RWPE2 (cell line): ENCODE measurements at places on chromosomes 5 and 9.

GRCh38 chr9:12194731-12195130 lies 498.5 kb upstream of the TYRP1 start:
- no peak for DNase-seq

GRCh38 chr5:62093976-62094375 lies 212.0 kb upstream of the KIF2A start:
- no peak for DNase-seq

GRCh38 chr5:66511491-66511890 lies 84.7 kb upstream of the MAST4 start:
- no peak for DNase-seq

GRCh38 chr9:94110821-94111252 lies 26.6 kb downstream of the PTPDC1 start:
- DNase-seq, result no peak

GRCh38 chr5:176396330-176396729 lies 7.8 kb downstream of the HIGD2A start:
- no peak for DNase-seq

- DNase-seq, result no peak
These were observed 15.9 kb upstream of the GPX3 start for GRCh38 chr5:151004499-151004898.

GRCh38 chr5:91095786-91096385 lies 287.2 kb downstream of the ARRDC3 start:
- DNase-seq, result no peak

- DNase-seq, result no peak
These were observed 70.0 kb upstream of the GFPT2 start for GRCh38 chr5:180423133-180423532.

DNA sequence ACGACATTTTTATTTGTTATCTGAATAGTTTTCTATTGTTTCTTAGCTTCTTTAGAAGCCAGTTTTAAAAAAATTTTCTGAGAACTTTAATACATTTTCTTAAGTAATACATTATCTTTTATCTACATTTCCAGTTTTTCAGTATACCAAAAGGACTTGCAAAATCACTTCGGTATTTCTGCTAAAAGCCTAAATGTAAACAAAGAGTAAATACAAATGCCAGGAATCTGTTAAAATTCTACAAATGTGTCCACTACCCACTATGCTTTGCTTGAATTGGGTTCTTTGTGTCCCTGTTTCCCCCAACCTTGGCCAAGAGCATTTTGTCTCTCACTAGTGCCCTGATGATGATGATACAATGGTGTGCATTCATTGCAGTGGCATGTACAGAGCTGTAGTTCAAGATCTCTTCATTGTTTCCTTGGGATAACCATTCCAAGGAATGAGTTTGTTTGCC lies 611.2 kb downstream of the NR2F1-AS1 start:
- no peak for DNase-seq

DNA sequence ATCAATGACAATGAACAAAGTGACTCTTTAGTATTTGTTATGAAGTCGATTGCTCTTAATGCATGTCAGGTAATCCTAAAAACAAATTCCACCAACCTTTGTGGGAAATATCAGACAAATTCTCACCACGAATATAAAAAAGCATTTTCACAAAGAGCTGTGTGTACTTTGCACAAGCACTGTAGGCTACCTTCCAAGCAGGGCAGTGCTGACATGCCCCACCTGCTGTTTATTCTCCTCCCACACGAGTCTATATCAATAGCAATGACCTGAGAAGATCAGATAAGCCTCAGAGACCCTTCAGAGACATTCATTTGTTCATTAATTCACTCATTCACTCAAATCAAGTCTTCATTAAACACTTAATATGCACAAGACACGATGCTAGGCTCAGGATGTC lies 469.1 kb downstream of the ZSWIM6 start:
- DNase-seq, result no peak

DNA sequence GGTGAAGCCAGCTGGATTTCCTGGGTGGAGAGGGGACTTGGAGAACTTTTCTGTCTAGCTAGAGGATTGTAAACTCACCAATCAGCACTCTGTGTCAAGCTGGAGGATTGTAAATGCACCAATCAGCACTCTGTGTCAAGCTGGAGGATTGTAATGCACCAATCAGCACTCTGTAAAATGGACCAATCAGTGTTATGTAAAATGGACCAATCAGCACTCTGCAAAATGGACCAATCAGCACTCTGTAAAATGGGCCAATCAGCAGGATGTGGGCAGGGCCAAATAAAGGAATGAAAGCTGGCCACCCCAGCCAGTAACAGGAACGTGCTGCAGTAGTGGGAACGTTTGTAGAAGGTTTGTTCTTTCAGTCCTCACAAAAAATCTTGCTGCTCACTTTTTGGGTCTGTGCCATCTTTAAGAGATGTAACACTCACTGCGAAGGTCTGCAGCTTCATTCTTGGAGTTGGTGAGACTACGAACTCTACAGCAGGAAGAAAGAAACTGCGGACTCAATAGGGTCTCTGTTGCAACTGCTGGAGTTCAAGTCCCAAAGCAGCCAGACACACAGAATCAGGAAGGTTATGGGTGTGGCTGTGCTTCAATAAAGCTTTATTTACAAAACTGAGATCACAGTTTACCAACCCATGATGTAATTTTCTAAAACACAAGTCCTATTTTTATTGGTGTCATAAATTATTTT lies 145.7 kb upstream of the ERCC6L2 start:
- DNase-seq, result no peak

- no peak for DNase-seq
These were observed 216.4 kb downstream of the EPB41L4A start for GRCh38 chr5:112202694-112203093.

DNA sequence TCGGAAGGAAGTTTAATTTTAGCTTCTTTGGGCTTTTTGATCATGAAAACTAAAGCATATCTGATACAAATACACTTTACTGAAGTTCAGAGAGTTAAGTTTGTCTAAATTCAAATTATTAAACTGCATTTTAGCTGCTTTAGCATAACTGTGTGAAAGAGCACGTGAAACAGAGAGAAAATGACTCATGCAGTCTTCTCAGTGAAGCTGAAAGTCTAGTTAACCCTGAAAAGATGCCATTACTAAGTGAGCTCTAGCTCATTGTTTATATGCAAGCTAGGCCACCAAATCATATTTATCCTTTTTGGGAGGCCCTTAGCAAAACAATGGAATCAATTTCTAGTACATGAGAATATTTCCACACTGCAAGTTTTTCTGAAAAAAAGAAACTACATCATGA lies 27.6 kb downstream of the TPD52L3 start:
- DNase-seq, result no peak

DNA sequence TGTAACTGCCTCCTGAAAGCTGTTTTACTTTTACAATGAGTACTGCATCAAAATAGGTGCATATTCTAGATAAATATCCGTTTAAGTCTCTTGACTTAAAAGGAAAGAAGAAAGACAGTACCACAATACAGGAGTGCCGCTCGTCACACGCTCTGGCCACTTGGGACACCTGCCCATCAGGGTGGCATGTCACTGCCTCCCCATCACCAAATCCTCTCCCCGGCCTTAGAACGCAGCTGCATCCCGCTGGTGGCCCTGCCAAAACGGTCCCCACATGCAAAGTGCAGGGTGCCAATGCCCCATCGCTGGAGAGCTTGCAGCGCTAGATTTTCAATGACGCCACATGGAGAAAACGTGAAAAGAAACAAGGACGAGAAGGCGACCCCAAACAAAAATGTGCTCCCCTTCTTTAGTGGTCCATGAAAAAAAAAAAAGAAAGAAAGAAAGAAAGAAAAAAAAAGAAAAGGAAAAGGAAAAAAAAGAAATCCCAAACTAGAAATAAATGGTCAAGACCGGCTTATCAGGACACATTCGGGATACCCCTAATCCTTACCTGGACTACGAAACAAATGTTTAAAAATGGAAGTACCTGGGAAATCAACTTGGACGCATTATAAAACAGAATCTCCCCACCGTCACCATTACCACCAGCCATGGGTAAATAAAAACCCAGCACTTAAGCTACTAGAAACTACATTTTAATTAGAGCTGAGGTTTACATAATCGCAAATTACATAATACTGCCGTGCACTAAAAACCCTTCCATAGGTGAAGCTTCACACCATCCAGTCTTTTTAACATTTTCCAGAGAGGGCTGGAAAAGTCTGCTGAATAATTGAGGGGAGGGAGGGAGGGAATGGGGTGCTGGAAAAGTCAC lies 1.0 kb downstream of the ANKH start:
- DNase-seq, result no peak

GRCh38 chr5:80916676-80917075 lies 43.5 kb upstream of the RASGRF2 start:
- DNase-seq, result no peak

DNA sequence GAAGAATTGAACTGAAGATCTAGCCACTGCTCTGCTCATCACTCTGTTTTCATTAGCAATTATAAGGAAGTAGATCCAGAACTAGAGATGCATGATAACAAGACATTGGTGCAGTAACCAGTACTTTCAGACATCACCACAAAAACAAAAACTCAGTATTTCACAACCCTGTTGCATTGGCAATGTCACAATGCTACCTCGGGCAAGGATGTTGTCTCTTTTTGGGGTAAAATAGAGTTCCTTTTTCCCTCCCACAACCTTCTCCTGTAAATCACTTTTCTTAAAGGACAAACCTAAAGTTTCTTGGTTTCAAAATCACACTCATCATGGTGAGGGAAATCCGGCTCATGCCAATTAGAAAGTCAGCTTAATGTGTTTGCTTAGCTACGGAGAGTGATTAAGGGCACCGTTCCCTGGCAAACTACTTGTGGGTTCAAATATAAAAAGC lies 420.1 kb upstream of the MEF2C start:
- DNase-seq, result no peak

GRCh38 chr9:92655896-92656536 lies 13.9 kb downstream of the IPPK start:
- DNase-seq, result no peak

DNA sequence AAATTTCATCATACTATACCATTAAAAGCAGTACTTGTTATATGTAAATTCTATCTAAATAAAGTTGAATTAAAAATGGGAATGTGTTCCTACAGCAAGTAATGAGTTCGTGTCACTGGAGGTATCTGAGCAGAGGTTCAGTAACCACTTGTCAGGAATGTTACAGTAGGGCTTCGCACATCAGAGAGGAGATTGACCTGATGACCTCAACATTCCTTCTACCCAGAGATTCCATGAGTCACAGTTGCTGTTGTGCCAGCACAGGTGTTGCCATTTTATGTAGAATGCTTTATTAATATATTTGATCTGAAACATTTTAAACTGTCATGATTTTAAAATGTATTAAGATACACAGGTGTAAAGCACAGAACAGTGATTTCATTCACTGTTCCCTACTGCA lies 60.3 kb downstream of the STX17 start:
- no peak for DNase-seq

DNA sequence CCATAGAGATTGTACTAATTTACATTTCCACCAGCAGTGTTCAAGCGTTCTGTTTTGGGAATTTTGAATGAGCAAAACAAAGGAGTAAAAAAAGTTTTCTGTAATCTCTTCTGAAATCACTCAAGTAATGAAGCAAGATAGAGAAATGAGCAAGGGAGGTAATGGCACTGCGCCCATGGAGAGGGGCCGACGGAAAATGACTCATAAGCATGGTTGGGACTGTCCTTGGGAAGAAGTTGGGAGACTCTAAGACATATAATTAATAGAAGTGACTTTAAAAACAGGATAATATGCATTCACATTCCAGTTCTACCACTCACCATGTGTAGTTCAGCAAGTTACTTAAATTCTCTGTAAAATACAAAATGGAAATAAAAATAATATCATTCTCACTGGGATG lies 62.5 kb upstream of the C5orf46 start:
- no peak for DNase-seq

DNA sequence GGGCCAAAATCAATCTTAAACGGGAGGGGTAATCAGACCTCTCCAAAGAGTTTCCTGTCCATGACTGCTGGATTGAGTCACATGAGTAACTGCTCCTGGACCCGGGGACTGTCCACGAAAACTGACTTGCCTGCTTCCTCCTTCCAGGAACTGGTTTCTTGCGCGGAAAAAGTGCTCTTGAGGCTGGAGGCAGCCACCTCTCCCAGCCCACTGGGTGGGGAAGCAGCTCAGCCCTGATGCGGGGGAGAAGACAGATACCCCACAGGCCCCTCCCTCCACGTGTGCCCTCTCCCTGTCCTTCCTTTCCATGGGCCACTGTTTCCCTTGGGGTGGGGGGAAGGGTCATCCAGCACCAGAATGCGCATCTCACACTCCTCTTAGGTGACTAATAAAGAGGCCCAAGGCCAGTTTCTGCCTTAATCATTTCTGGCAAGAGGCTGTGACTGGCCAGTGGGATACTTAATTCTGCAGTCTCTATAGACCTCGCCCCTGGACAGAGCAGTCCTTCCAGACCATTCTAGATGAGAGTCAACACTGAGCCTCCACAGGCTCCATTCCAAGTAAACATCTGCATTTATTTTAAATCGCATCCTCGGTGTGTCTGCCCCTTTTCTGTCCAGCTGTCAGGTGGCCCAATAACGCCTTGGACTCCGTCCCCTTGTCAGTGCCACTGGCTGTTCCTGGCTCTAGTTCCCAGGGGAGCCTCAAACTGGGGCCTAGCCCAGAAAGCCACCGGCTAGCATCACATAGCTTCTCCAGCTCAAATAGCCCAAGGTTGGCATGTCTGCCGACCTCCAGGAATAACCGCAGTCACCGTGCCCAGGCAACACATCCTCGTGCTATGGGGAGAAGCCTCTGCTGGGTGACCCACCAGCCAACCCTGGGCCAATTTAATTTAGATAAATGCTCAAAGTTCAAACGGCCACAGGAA lies 12.0 kb downstream of the REXO4 start:
- no peak for DNase-seq

DNA sequence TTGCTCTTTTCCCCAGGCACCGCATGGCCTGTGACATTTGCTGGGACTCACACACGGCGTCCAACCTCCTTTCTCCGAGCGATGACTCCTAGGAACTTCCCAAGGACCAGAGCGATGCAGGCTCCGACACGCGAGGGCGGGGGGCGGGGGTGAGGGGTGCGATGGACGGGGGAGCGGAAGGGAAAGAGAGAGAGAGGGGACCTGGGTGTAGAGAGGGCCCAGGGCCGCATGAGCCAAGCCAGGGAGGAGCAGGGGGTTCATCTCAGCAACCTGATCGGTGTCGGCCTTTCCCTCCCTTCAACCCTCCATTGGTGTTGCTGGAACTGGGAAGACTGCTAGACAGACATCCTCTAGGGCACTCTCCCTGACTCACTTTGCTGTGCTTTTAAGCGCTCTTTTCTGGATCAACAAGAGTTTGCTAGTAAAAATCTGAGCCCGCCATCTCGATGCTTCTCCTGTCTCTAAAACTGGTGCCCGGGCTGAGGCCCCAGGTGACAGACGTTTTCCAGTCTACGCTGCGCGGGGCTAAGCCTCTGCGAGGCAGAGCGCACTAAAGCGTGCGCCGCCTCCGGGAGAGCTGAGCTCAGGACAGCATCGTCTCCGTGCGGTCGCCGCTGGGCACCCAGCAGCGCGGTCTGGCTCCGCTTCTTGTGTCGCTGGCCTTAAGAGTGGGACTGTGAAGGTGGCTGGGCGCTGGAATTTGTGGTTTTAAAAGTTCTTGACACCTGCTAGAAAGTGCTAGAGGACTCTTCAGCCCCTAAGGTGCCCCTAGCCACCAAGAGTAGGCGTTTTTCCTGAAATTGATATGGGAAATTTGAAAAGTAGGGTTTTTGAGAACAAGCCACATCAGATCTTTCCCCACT lies 1.0 kb upstream of the TSLP start:
- no peak for DNase-seq
